ENCODE measurements at places on chromosomes 2 and 18.

- DNase-seq: no peak
Observed at GRCh38 chr18:33665187-33665586, 87.2 kb downstream of the ASXL3 start.

DNA sequence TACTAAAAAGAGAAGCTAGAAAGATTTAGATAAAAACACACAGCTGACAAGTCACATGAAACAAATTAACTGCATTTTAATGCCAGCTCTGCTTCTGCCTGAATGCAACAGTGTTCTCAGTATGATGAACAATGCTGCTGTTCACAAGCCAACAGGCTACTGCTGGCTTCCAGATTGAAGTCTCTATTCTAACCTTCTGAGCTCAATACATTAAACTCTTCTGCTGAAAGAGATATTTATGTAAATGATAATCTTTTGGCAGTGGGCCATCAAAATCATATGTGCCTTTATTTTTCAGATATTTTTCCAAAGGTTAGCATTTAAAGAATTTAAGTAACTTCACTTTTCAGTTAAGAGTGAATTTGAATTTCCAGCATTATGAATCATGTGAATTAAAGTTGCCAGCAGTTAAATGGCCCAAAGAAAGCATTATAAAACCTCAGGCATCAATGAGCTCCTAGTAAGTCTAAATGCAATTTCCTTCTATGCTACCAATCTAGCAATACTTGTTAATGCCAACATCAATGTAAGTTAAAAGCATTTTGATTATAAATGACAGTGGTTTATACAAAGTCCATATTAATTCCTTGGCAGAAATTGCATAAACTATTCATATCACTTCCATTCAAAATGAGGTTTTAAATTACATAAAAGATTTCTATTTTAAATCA, 72.4 kb downstream of the ID2 start:
- no peak for DNase-seq

- DNase-seq: no peak
Observed at GRCh38 chr2:132430895-132431294, 14.3 kb downstream of the GPR39 start.

- no peak for DNase-seq
Observed at GRCh38 chr2:11925295-11926066, 179.0 kb downstream of the LPIN1 start.

DNA sequence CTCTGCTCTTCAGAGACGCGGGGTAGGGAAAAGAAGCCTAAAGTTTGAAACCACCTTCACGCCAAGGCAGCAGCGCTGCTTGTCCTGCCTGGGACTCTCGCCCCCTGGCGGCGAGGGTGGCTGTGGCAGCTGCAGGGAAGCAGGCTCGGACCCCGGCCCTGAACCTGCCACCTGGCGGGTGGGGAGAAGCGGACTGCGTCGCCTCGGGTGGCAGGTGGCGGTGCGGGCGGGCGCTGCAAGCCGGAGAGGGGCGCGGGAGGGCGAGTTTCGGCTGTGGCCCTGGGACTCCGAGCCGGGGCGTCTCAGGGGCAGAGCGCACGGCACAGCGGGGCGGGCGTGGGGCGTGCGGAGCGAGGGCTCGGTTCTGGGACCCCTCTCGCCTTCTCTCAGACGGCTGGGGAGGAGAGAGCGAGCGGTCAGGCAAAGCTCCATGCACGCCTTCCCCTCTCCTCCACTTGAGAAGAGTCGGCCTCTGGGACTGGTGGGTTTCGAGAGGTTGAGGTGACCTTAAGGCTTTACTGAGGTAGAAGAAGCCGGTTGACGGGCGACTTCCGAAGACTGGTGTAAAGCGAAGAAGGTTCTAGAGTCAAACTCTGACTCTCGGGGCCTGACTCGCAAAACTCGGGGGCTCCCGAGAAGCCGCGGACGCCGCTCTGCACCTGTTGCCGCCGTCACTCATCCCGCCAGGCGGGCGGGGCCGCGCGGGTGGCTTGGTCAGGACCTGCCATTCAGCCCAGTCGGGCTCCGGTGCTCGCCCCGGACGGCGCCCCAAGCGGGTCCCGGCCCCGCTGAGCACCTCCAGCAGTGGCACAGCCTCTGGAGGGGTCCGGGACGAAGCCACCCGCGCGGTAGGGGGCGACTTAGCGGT, 1.1 kb upstream of the BOLL start:
- peak; percentile 60 for DNase-seq

All from activated CD8-positive, alpha-beta memory T cell treated with anti-CD3 and anti-CD28 coated beads, Interleukin-2, amount 50 U/mL, for 4 hours (primary cell).